ENCODE measurements at places on chromosomes 12 and 14.

DNA sequence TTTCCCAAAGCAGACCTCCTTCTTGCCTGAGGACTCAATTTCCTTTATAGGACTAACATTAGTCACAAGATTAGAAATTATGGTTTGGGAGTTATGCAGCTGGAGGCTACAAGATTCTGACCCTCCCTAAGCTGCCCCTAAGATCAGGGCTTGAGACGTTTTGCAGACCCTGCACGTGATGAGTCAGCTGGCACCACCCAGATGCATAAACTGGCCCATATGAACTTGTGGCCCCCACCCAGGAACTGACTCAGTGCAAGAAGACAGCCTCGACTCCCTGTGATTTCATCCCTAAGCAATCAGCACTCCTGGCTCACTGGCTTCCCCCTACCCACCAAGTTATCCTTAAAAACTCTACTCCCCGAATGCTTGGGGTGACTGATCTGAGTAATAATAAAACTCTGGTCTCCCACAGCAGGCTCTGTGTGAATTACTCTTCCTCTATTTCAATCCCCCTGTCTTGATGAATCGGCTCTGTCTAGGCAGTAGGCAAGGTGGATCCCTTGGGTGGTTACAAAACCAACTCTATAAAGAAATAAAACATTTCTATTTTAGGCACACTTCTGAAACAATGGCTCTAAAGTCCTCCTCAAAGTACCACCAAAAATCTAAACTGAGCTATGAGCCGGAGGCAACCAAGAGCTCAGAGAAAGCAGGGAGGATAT lies 233.4 kb downstream of the TMEM132D start:
- no peak for DNase-seq

- DNase-seq: no peak
Observed at GRCh38 chr14:72434856-72435255, 459.0 kb downstream of the DPF3 start.

GRCh38 chr12:54126029-54126695 lies 62.6 kb downstream of the SMUG1 start:
- DNase-seq: no peak

- peak; percentile 43 for DNase-seq
Observed at GRCh38 chr12:51977320-51977753, 25.8 kb downstream of the ACVR1B start.

- DNase-seq: no peak
Observed at GRCh38 chr12:14802721-14803010, 612 bp downstream of the WBP11 start.

GRCh38 chr12:111753144-111753881 lies 13.4 kb upstream of the ALDH2 start:
- DNase-seq: peak; percentile 82

- DNase-seq: no peak
Observed at GRCh38 chr12:107903341-107904061, 129.0 kb downstream of the ASCL4 start.

GRCh38 chr12:128449146-128449894 lies 182.3 kb downstream of the TMEM132C start:
- DNase-seq: no peak

- no peak for DNase-seq
Observed at GRCh38 chr14:77148510-77149231, 7.1 kb upstream of the ZDHHC22 start.

- DNase-seq: no peak
Observed at GRCh38 chr12:101470939-101471338, 4.2 kb upstream of the SPIC start.

- peak; percentile 74 for DNase-seq
Observed at GRCh38 chr12:2959192-2959504, at the start of gene TEAD4. Gene TEAD4, plus strand, starts transcription at chr12:2959397.

DNA sequence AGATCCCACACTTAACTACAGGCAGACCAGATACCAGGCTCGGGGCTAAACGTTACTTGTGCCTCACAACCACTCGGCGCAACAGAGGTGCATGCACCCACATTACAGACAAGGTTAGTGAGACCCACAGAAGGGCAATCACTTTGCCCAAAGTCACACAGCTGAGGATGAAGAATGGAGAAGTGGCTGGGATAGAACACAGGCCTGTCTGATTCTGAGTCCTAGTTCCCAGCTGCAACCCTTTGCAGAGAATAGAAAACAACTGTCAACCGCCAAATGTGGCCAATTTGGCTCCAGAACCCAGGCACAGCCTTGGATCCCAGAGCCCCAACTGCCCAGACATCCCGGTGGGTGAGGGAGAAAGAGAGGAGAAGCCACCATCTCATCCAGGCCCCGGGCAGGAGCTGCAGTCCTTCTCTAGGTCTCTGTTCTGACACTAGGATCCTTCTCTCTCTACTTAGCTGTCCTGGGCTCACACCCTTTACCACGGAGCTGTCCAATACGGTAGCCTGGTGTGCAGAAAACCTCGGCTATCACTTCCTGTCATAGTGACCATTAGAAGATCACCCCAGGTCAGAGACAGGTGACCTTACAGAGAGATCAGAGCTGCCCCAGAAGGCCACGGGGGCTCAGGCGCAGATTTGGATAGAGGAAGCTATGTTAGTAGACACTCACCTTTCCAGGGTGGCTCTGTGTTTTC lies 59.1 kb downstream of the FAM222A start:
- no peak for DNase-seq

GRCh38 chr14:99356031-99356608 lies 84.1 kb upstream of the BCL11B start:
- no peak for DNase-seq

DNA sequence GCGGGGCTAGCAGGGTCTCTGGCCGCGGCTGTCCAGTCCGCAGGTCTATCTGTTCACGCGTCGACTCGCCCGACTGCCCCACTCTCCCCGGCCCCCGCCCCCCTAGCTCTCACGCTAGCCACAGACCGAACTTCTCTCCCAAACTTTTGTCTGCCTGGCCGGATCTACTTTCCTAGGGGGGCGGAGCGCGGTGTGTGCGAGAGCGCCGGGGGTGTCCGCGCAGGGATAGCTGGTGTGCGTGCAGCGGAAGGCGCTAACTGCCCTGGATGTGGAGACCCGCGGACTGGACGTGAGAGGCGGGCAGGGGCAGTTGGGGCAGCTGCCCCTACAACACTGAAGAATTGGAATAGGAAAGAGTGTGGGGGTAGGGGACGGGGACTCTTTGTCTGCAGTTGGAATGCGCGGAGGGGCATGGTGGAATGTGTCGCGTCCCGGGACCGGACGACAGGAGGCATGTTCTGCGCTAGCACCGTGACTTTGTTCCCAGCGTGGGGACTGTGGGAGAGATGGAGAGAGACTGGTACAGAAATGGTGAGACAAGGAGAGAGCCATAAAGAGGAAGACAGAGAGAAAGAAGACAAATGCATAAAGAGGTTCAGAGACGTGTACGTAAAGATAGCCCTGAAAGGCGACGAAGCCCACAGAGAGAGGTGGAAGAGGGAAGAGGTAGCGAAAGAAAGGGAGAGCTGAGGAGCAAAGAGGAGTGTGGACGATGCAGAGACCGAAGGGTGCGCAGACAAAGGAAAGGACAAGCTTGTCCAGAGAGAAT lies at the start of gene AJUBA:
AJUBA (minus strand) TSS at position 75 of the 769 bp plus-strand sequence. CDS start 285 bp downstream, outside the sequence.
- DNase-seq: peak; percentile 93

DNA sequence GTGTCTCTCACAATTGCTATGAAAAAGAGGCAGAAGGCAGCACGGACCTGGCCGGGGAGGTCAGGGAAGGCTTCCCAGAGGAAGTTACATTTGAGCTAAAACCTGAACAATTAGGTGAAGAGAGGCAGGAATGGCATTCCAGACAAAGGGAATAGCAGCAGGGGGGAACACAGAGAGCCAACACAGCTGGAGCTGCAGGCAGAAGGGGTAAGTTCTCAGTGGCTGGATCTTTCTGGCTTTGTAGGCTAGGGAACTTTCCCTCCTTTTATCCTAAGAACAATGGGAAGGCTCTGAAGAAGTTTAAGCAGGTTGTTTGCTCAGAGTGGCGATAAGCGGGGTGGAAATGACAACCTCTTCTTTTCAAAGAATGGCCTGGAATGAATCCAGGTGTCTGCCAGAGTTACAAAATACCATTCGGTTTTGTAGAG lies 100.0 kb downstream of the PRIMA1 start:
- DNase-seq: no peak

GRCh38 chr14:73235531-73236155 lies 1.7 kb upstream of the PAPLN start:
- peak; percentile 54 for DNase-seq

DNA sequence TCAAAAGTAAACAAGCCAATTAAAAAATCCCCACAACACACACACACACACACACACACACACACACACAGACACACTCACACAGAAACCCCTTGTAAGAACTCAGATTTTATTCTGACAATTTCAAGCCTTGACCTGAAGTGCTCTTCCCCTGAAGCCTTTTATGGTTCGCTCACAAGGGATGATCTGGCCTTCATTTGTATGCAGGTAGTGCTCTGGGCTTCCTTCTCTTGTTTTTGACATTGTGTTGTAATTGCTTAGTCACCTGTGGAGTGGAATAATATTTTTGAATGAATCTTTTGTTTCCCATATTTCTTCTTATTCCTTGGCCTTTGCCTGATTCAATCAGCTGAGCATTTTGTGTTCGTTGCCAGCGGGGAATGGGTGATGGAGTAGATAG lies 83.3 kb upstream of the CSRP2 start:
- no peak for DNase-seq

GRCh38 chr12:91144053-91144452 lies 32.8 kb upstream of the LUM start:
- DNase-seq: peak; percentile 25
